ENCODE measurements at places on chromosomes 4 and X.

DNA sequence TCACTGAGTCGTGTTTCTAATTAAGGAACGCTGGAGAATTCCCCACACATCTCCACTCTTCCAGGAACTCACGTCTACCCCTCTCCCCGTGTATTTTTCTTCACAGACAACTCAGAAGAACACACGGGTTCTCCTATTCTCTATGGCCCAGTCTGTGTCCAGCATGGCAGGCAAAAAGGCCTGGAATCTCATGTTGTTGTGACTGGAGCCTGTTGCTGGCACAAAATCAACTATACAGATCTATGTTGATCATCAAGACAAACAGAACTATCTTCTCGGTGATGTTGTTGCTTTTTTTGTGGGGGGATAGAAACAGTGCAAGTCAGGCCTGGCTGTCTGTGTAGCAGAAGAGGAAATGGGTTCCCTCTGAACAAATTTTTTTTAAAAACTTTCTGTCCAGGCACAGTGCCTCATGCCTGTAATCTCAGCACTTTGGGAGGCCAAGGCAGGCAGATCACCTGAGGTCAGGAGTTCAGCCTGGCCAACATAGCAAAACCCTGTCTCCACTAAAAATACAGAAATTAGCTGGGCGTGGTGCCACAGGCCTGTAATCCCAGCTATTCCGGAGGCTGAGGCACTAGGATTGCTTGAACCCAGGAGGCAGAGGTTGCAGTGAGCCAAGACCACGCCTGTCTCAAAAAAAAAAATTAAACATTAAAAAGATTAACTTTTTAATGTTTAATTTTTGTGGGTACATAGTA, 50.5 kb upstream of the CBR4 start:
- DNase-seq = no peak

- DNase-seq = no peak
Measured at GRCh38 chr4:33407496-33407895, 2687.3 kb downstream of the PCDH7 start.

DNA sequence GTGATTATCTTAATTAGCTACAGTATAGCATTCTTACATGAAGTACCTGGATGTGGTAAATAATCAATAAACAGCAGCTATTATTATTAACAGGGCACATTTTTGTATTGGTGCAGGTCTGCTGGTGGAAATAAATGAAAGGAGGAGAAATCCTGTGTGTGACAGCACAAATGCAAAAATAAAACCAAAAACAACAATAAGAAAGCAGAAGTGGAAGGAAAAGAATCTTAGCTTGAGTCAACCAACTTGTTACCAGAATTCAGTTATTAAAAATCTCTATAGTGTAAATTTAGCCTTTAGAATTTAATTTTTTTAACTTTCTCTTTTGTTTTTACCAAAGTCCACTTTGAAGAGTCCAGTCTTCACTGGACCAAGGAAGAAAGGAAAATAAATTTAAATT, 63.1 kb upstream of the LSM6 start:
- no peak for DNase-seq

DNA sequence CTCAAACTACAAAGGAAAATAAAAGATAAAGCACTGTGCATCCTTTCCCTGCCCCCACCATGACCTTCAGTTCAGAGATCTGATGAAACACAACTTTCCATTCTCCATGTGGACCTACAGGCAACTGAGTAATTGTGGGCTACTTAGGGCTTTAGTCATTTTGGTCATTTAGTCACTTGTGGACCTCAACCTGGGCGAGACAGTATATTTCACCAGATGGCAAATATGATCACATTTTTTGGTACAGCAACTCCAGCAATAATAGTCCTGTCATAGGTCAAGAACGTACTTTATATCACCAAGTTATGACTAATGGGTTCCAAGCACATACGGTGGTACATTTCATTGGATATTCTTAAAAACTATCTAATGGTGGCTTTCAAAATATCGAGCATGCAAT, 141.2 kb downstream of the PDGFC start:
- DNase-seq = no peak

DNA sequence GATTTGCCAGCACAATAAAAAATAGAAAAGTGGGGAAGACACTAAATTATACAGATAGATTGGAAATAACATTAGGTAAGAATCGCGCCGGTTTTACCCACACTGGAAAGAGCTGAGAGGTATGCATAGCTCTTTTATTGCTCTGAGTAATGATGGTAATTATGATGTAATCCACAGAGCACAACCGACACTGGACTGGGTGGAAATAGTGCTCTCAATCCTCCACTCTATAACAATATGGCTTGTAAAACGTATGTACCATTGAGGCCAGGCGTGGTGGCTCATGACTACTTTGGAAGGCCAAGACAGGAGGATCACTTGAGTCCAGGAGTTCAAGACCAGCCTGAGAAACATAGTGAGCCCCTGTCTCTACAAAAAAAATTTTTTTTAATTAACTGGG, 104.3 kb upstream of the RAPGEF2 start:
- no peak for DNase-seq

DNA sequence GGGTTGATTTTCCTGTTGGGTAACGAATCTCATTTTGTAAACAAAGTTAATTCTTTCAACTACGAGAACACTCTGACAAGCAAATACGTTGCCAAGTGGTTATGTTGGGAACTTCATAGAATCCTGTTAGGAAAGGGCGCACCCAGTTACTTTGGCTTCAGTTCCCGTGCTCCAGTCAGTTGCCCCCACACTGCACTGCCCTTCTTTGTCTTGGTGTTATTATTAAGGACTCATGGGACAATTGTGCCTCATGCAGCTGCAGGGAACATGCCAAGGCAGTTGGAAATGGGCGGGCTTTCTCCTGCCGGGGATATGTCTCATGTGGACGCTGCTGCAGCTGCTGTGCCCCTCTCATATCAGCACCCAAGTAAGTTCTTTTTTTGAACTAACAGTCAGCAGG, 28.9 kb downstream of the OFD1 start:
- DNase-seq = peak; percentile 75

DNA sequence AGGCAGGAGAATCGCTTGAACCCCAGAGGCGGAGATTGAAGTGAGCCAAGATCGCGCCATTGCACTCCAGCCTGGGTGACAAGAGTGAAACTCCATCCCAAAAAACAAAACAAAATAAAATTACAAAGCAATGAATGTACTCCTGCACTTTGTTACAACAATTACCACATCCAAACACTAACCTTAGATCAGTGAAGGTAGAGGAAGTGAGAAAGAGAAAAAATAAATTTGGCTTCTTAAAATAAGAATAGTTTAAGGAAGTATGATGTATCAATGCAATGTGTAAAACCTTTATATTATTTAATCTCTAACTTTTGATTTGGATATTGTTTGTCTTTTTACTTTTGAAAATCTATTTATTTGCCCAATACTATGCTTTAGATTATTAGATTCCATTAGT, 21.7 kb upstream of the CSN1S1 start:
- no peak for DNase-seq

GRCh38 chr4:26896636-26897035, 36.0 kb downstream of the STIM2 start:
- DNase-seq = no peak

- no peak for DNase-seq
Measured at GRCh38 chrX:50158593-50158992, 42.2 kb downstream of the AKAP4 start.

- DNase-seq = no peak
Measured at GRCh38 chr4:40564815-40565483, 64.7 kb downstream of the RBM47 start.

GRCh38 chr4:78423790-78424189, 127.8 kb upstream of the ANXA3 start:
- DNase-seq = no peak

DNA sequence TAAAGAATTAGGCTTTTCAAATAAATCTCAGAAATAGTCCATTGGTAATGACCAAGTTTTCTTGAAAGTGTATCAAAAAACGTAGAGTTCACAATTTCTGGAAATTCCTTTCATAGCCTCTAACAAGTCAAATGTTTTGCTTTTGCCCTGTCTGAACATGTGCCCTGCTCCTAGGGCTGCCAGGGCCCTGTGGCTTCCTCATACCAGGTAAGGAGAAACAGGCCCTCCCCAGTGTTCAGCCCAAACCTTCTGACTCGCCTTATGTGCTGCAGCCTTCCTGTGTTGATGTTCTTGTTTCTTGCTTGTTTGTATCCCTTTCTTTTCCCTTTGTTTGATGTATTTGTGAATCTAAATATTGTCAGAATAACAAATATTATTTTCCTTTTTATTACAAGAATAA, 146.1 kb upstream of the PACRGL start:
- no peak for DNase-seq

DNA sequence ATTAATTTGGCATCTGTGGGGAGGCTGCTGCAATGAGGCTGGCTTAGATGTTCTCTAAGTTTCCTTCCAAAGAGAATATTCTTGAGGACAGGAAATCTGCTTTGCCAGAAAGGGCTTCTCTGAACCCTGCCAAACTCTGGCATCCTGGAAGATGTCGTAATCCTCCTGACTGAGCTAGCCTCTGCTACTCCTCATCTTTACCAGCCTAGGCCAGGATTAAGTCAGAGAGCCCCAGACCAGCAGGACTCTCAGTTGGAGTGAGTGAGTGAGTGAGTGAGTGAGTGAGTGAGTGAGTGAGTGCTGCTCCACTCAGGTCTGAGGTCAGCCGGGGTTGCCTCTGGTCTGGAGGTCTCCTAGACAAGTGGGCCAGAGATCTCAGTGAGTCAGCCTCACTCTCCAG, 104.9 kb upstream of the SOD3 start:
- DNase-seq = no peak

DNA sequence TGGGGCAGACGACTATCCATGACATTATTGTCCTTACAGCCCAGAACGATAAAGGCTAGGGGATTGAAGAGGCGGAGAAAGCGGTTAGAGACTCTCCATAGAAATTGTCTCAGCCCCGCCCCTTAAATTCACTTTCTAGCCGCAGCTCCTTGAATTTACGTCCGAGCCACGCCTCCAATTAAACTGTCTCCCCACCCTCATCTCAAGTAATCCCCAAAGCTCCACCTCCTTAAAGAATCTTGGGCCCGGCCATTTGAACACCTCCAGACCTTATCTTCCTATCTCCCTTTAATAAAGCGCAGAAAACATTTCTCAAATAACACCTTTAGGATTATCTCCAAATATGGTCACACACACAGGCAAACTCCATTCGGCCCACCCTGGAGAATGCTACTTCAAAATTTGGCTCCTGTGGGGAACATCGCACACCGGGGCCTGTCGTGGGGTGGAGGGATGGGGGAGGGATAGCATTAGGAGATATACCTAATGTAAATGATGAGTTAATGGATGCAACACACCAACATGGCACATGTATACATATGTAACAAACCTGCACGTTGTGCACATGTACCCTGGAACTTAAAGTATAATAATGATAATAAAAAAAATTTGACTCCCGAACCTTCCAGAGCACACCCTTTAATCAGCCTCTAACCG, 7.2 kb upstream of the MAGIX start:
- peak; percentile 31 for DNase-seq

- DNase-seq = no peak
Measured at GRCh38 chr4:189850239-189850856, 90.3 kb upstream of the FRG1 start.

DNA sequence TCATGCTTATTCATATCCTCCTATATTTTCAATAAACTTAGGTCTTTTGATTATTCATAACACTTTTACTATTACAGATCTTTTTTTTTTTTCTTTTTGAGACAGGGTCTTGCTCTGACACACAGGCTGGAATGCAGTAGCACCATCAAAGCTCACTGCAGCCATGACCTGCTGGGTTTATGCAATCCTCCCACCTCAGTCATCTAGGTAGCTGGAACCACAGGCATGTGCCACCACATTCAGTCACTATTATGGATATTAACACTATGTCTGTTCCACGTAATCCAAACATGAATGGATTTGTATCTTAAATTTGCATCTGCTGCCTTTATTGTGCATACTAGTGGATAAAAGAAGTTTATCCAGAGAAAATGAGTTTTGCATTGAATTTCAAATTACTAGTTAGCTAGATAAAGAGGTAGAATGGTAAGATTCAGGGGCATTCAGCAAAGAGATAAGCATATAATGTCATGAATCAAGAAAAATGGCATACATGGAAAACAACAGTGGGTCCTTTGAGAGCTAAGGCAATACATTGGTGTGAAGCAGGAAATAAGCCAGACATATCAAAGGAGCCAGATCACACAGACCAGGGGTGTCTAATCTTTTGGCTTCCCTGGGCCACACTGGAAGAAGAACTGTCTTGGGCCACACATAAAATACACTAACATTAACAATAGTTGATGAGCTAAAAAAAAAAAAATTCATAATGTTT, 13.9 kb downstream of the ANAPC10 start:
- DNase-seq = no peak

- DNase-seq = no peak
Measured at GRCh38 chr4:15737255-15737654, 34.4 kb downstream of the BST1 start.

GRCh38 chr4:12933760-12934221, 550.3 kb downstream of the RAB28 start:
- DNase-seq = no peak

DNA sequence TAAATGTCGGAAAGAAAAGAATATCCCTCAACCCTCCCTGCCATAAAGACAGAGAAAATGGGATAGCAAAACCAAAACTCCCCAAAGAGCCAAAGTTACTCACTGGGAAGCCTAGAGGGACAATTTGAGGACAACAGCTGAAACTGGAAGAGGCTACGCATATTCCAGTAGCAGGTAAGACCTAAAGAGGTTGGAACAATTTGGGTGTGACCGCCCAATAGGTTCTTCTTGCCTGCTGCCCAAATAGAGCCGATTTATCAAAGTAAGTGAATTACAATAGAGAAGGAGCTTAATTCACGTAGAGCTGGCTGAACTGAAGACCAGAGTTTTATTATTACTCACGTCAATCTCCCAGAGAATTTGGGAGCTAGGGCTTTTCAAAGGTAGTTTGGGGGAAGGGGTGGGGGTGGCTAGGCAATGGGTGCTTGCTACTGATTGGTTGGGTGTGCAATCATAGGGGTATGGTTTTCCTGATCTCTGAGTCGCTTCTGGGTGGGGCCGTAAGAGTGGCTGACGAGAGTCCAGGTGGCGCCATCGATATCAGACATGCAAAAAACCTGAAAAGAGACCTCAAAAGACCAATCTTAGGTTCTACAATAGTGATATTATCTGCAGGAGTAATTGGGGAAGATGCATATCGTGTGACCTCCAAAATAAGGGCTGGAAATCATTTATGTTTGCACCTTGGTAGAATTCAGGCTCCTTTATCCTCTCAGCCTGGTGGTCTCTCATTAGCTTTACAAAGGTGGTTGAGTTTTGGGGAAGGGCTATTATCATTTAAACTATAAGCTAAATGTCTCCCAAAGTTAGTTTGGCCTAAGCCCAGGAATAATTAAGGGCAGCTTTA, 39.0 kb upstream of the SLC7A3 start:
- no peak for DNase-seq

- DNase-seq = no peak
Measured at GRCh38 chr4:95086551-95086950, 328.8 kb downstream of the BMPR1B start.

- no peak for DNase-seq
Measured at GRCh38 chr4:57190601-57191481, 80.7 kb upstream of the IGFBP7 start.

- DNase-seq = no peak
Measured at GRCh38 chr4:26197018-26197779, 123.6 kb upstream of the RBPJ start.

GRCh38 chrX:154981116-154981411, 41.5 kb downstream of the F8 start:
- no peak for DNase-seq
